ENCODE measurements at places on chromosomes 2 and 18.
A peak's percentile ranks its signal among the peaks of the same experiment; 100 is the strongest.

GRCh38 chr18:39841482-39842365, 2113.3 kb upstream of the PIK3C3 start:
- DNase-seq: peak; percentile 62

- no peak for DNase-seq
Observed at GRCh38 chr2:132665401-132666140, 4.4 kb downstream of the LYPD1 start.

GRCh38 chr2:99152199-99152895, 2.4 kb downstream of the TSGA10 start:
- DNase-seq: no peak

GRCh38 chr2:62858231-62858832, 152.8 kb downstream of the EHBP1 start:
- no peak for DNase-seq

DNA sequence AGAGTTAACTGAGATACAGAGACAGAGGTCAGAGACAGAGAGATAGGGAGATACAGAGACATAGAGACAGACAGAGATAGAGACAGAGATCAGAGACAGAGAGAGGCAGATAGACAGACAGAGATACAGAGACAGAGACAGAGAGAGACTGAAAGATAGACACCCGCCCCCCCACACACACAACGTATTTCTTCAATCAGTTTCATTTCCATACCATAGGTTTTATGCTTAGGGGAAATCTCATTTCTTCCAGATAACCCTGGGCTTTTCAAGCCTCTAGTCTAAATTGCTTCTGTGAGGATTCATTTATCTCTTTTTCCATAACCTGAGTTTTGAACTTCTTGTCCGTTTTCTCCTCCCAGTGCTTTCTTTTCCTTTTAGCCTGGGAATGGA, 94.6 kb downstream of the CD8B2 start:
- no peak for DNase-seq

DNA sequence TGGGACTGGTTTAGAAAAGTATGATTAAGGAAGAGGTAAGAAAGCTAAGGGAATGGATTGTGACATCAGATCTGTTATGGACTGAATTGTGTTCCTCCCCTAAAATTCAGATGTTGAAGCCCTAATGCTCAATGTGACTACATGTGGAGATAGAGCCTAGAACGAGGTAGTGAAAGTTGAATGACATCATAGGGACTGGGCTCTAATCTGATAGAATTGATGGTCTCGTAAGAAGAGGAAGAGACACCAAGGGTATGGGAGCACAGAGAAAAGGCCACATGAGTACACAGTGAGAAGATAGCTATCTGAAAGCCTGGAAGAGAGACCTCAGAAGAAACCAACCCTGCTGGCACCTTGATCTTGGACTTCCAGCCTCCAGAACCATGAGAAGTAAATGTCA, 178.3 kb downstream of the TRIB2 start:
- no peak for DNase-seq

- DNase-seq: no peak
Observed at GRCh38 chr2:240819858-240820606, at the start of gene KIF1A. TSS of gene KIF1A (minus strand) at chr2:240820219. CDS start at chr2:240797752, 22,467 bp downstream.

GRCh38 chr18:79549638-79550000, 130.0 kb upstream of the CTDP1 start:
- no peak for DNase-seq

GRCh38 chr2:236747426-236747825, 177.8 kb downstream of the ACKR3 start:
- no peak for DNase-seq

DNA sequence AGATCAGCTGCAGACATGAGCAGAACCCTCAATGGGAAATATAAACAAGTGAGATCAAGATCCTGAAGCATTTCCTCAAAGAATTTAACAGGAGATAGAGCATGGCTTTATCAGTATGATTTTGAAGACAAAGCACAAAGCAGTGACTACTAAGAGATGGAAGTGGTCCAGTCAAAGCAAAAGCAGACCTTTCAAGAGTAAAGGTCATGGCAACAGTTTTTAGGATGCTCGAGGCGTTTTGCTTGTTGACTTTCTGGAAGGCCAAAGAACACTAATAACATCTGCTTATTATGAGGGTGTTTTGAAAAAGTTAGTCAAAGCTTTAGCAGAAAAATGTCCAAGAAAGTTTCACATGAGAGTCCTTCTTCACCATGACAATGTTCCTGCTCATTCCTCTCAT, 128.5 kb downstream of the KCNE4 start:
- DNase-seq: no peak

- peak; percentile 75 for DNase-seq
Observed at GRCh38 chr2:7673853-7674252, 756.6 kb downstream of the RNF144A start.

GRCh38 chr2:86436328-86436727, 4.8 kb upstream of the KDM3A start:
- no peak for DNase-seq

GRCh38 chr2:128424406-128425171, 105.9 kb upstream of the HS6ST1 start:
- no peak for DNase-seq

DNA sequence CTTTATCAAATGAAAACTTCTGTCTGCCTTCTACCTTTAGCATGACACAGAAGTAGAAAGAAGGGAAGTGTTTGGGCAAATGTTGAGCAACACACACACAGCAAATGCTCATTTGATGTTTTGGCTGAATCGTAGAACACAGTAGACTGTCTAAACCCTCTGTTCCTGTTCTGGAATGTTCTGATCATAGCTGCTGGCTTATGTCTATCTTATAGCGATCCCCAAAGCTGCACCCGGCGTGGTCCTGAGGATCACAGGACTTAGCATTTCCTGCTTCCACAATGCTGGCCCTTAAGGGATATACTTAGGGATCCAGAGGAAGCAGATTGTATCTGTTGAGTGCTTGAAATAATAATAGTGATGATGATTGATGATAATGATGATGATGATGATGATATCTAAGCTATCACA, 15.2 kb downstream of the GNLY start:
- no peak for DNase-seq

GRCh38 chr18:55141318-55141717, 182.1 kb upstream of the CCDC68 start:
- DNase-seq: peak; percentile 46

- DNase-seq: no peak
Observed at GRCh38 chr18:7394050-7394659, 163.3 kb downstream of the LRRC30 start.

DNA sequence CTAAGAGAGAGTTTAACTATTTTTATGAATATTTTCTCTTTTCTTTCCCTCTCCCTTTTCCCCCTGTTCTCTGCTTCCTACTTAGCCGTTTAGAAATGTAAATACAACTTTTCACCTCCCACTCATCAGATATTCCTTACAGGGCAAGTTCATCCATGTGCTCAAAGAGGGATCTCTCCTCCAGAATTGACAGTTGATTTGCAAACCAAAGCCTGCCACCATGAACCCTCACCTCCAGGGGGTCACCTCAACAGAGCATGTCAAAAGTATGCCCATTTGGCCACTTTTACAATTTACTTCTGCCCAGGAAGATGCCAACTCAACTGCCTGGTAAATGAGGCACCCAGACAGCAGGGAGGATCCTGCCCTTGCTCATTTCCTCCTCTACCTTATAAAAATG, 149.2 kb upstream of the GYPC start:
- no peak for DNase-seq

- DNase-seq: peak; percentile 80
Observed at GRCh38 chr18:55900380-55900779, 312.4 kb upstream of the TCF4 start.

GRCh38 chr18:25145731-25146511, 206.0 kb downstream of the ZNF521 start:
- no peak for DNase-seq

GRCh38 chr2:80073134-80073561, 231.4 kb downstream of the LRRTM1 start:
- peak; percentile 64 for DNase-seq

All from fibroblast of skin of right quadriceps (primary cell).